CD4-positive, alpha-beta T cell treated with Interleukin-15 for 4 hours (primary cell): ENCODE measurements at places on chromosomes 12 and 14.

- no peak for DNase-seq
Measured at GRCh38 chr12:89824822-89825221, 116.2 kb upstream of the ATP2B1 start.

DNA sequence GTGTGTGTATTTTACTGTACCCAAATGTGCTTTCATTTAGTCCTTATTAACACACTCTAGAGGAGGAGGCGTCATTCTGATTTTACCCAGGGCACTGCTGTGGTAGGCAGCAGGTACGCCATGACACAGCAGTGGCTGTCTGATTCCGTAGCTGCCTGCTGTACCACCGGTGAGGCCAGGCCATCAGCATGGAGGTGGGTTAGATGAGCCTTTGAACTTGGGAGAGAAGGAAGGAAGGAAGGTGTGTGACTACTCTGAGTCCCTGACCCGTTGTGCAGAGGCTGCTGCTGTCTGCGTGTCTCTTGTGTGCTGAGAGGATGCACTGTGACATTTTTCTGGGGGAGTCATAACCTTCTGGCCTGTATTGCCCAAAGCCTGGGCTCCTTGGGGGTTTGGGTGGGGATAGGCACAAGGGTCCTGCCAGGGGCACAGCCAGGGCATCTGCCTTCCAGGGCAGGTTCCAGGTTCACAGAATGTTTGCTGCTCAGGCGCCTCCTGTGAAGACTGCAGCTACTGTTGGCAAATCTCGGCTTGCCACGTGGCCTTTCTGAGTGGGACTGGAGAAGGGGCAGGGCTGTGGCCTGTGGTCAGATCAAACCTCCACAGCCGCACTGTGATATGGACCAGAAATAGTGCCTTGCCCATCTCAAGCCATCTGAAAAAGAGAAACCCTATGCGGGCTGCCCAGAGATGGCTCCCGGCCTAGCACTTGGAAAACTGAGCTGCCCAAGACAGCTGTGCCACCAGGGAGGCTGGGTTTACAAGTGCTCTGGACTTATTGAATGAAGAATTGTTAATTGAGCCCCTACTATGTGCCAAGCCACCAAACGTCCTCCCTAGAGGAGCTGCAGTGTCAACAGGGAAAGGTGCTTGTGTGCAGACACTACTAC lies 47.1 kb downstream of the MLXIP start:
- no peak for DNase-seq

- DNase-seq, result no peak
Measured at GRCh38 chr12:132388379-132389015, 59.1 kb upstream of the GALNT9 start.

DNA sequence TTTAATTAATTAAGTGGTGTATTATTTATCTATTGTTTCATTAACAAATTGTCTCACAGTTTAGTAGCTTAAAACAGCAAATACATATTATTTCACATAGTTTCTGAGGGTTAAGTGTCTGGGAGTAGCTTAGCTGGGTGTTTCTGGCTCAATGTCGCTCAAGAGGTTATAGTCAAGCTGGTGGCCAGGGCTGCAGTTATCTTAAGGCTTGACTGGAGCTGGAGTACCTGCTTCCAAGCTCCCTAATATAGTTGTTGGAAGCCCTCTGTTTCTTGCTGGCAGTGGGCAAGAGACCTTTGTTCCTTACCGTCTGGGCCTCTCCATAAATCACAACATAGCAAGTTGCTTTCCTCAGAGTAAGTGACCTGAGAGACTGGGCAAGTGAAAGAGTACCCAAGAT lies 66.6 kb downstream of the RAD51B start:
- DNase-seq, result no peak

DNA sequence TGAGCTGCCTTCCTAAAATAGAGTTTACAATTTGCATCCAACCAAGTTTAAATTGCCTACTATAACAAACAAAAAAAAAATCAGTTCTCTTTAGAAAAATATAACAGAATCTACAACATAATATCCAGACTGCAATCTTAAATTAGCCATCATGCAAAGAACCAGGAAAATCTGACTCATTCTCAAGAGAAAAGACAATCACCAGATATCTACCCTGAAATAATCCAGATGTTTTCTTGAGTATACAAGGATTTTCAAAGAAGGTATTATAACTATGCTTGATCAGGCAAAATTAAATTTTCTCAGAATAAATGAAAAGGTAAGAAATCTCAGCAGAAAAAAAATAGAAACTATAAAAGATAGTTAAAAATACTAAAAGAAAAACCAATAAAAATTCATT lies 115.6 kb downstream of the CCER1 start:
- no peak for DNase-seq

DNA sequence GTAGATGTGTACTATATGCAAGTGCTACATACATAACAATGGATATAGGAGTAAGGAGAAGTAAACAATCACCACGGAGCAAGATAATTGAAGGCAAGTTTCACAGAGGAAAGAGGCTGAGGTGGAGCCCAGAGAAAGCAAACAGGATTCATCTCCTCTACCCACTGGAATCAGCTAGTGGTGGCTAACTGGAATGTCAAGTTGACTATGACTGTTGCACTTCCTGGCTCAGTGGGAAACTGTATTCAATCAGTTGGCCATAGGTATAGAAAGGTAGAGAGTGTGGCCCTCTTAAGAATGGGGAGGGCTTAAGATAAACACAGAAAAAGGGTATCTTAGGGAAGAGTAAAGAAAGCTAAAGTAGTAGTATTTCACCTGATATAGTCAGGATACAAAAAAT lies 62.4 kb downstream of the MAP4K5 start:
- no peak for DNase-seq

GRCh38 chr12:108839890-108840230 lies 17.5 kb downstream of the SSH1 start:
- no peak for DNase-seq

- DNase-seq, result no peak
Measured at GRCh38 chr12:52004042-52004648, 2.6 kb upstream of the TAMALIN start.

GRCh38 chr14:88049936-88050335 lies 45.0 kb downstream of the GPR65 start:
- DNase-seq, result no peak

DNA sequence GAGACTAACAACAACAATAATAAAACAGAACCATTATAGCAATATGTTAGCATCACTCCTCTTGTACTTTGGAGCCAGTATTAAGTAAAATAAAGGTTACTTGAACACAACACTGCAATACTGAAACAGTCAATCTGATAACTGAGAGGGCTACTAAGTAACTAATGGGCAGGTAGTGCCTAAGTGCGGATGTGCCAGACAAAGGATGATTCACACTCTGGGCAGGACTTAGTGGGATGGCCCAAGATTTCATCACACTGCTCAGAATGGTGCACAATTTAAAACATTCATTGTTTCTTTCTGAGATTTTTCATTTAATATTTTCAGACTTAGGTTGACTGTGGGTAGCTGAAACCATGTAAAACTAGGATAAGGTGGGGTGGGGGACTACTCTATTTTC lies 131.9 kb upstream of the CAND1 start:
- DNase-seq, result no peak

GRCh38 chr12:91610561-91610960 lies 427.9 kb upstream of the DCN start:
- DNase-seq, result no peak

DNA sequence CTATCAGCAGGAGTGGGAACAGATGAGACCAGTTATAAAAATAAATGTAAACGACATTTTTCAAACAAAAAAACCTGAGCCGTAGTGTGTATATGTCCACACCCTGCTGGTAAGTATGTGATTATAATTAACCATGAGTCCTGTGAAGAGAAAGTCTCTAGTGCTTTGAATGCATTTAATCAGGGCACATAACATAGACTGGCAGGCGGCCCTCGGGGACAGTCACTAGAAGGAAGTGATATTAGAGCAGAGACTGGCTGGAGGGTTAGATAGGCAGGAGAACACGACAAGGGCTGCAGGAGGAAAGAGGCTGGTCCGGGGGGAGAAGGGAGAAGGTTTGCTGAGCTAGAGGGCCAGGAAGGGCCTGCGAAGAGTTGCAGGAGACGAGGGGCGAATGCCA lies 23.8 kb upstream of the ELK3 start:
- no peak for DNase-seq

GRCh38 chr12:94206886-94207285 lies 58.5 kb downstream of the PLXNC1 start:
- DNase-seq, result no peak

GRCh38 chr12:24750263-24750662 lies 198.6 kb downstream of the BCAT1 start:
- DNase-seq, result no peak

- no peak for DNase-seq
Measured at GRCh38 chr12:79086541-79087296, 222.1 kb downstream of the SYT1 start.

DNA sequence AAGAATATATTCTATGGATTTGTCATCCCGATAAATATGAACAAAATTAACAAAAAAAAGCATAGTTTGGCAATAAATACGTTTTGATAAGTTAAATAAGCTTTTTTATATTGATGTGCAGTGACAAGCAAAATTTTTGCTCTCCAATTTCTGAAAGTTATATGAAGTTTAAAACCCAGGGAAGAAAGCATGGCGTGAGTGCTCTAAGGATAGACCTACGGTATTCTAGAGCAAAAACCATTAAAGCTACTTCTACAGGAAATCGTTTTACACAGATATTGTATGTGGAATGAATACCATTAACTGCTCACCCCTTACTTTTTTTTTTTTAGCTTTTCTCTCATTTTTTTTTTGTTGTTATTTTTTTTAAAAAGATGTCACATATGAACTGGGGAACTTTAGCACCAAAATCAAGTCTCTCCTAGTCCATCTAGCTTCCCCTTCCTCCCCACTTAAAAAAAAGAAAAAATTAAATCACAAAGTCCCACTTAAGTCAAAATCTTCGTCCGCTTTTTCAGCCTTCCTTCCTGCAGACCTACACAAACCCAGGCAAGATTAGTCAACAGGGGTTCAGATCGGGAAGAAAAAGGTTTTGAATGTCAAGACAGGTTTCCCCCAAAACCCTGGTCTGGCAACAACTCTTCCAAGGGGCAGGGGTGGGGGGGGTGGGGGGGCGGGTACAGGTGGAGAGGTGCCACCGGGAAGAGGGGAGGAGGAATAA lies 4.4 kb downstream of the ZFP36L1 start:
- DNase-seq, result no peak

DNA sequence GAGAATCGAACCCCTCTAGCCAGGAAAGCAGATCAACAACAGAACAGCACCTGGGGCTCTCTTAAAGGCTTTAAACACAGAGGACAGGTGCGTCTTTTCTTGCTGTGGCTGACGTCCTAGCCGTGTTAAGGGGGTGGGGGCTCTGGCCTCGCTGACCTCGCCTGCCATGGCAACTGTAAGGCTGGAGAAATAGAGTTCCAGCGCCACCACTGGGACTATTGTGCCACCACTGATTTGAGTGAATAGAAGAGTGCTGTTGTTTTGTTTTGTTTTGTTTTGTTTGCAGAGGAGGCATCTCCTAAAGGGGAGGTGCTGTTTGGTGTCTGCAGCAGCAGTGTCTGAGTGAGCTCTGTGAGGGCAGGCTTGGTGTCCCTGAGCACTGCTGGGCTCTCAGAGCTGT lies 34.2 kb upstream of the PRMT8 start:
- no peak for DNase-seq

- no peak for DNase-seq
Measured at GRCh38 chr14:34053666-34054065, 102.8 kb upstream of the EGLN3 start.

GRCh38 chr14:105146976-105147635 lies 21.5 kb downstream of the JAG2 start:
- no peak for DNase-seq

- no peak for DNase-seq
Measured at GRCh38 chr14:103404032-103404918, 19.1 kb downstream of the MARK3 start.

- no peak for DNase-seq
Measured at GRCh38 chr12:119354172-119354571, 19.6 kb downstream of the CCDC60 start.

DNA sequence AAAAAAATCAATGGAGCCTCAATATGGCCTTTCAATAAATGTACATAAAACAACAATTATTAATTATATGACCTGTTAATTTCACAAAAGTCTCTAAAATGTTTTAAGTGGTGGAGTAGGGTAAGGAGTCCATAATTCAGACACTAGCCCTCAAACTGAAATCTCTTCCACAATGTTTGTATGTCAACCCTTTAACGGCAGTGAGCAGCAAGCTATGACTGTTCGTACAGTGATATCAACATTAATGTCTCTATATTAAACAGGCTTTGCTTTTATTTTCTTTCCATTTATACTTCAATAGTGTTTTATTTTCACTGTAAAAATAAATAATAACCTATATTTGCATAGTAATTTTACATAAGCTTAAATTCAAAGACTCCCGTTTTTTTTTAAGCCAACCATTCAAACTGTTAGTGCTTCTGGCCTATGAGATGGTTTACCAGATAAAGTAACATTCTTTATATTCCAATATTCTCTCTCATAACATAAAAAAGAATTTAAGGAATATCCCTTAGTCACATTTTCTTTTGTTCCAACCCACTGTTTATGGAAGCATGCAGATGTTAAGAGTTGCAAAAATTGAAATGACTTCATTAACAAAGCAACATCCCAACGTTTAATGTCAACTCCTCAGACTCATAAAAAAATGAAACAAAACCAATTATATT lies 2.3 kb downstream of the CDK17 start:
- no peak for DNase-seq

DNA sequence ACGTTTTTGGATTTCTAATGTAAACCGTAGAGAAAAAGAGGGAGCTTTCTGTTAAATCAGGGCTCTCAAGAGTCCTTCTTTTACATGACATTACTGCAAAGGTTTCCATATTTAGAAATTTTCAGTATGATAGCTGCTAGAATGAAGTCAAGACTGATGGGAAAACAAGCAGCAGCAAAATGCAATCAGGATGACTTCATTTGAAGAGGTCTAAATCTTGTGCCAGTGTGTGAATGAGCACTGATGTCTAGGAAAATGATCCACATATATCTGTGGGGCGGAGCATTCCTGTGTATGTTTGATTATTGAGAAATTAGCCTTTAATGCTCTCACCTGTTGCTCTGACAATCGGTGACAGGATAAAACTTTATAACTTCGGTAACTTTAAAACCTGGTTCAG lies 73.6 kb downstream of the GRIP1 start:
- no peak for DNase-seq

GRCh38 chr12:94643606-94644005 lies 6.8 kb downstream of the TMCC3 start:
- no peak for DNase-seq

DNA sequence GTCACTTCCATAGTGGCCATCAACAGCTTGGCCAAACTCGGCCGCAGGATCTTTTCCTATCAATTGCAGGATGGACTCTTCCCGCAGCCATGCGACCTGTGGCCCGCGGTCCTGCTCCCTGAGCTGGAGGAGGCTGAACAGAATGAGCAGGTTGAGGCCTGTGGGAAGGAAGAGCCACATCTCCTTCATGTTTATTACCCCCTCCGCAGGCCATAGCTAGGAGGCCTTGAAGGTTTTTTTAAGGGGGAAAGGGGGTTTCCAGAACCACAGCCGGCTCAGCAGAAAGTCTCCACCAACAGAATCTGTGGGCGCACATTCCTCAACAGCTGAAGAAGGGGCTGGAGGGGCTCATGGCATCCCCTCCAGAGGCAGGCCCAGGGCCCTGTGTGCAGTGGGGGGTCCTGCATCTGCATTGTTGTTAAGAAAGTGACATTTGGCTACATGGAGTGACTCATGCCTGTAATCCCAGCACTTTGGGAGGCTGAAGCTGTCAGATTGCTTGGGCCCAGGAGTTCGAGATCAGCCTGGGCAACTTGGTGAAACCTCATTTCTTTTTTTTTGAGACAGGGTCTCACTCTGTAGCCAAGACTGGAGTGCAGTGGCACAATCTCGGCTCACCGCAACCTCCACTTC lies 25.2 kb upstream of the PPP1R13B start:
- DNase-seq, result peak; percentile 13
